Stimulated activated CD8-positive, alpha-beta memory T cell treated with anti-CD3 and anti-CD28 coated beads, Interleukin-12 subunit alpha, Interleukin-12 subunit beta, amount 100 ng/mL, for 1 hour (primary cell): ENCODE measurements at places on chromosomes 3 and 15.

GRCh38 chr3:194304186-194304917 lies 46.8 kb downstream of the CPN2 start:
- DNase-seq = no peak

- no peak for DNase-seq
These were observed 386.6 kb downstream of the DIPK2A start for GRCh38 chr3:144358191-144358590.

GRCh38 chr15:64152507-64153387 lies 1.2 kb downstream of the SNX22 start:
- no peak for DNase-seq

GRCh38 chr3:25903371-25904129 lies 113.7 kb downstream of the OXSM start:
- no peak for DNase-seq

DNA sequence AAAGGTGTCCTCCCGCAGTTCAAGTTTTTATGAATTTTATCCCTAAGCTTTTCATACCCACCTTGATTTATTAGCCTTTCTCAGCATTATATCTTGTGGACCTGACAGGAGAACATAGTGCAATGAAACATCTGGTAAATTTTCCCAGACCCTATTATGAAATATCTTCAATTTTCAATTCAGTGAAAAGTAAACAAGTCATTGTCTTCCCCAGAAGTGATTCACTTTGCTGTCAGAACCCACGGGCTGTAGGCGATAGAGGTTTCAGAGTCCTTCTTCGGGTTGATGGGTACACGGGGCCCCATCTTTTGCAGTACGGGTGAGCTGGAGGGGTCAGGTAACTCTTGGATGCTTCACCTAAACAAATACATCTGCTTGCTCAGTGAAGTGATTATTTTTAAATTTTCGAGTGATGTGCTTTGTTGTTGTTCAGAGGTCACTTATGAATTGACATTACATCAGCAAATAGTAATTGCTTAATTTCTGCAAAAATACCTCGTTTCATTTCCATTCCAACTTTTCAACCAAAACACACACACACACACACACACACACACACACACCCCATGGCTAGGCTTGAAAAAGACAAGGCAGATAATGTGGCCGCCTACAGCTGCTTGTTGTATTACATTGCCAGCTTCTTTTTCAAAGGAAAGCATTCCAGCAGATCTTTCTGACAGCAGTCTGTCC lies 102.9 kb downstream of the SEMA6D start:
- DNase-seq = no peak

DNA sequence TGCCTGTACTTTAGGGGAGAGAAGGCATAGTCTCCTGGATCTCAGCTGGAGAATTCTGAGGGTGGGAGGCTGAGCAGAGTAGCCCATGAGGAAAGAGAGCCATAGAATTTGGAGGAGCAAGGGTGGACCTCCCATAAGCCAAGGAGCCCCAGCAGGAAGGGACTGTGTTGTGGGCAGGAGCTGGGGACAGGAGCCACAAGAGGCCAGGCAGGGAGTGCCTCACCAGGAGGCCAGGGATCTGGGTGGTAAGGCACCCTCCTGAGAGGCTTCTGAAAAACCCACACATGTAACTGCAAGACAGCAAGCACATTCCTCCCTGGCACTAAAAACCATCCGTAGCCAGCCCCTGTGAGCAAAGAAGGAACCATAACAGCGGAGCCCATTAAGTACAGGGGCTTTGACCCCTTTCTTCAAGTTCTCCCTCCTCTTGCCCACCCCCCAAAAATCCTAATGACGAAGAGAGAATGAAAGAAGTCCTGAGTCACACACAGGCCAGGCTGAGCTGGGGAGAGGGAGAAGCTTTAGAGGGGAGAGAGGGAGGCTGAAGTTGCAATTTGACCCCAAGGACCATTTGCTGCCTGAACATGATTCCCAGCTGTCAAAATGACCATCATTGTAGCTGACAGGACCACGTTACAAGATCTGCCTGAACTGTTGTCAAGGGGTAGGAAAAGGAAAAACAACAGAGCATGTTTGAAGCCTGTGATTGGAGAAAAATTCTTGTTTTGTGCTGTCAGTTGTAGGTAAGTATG lies 82.6 kb downstream of the TRIM42 start:
- DNase-seq = no peak

DNA sequence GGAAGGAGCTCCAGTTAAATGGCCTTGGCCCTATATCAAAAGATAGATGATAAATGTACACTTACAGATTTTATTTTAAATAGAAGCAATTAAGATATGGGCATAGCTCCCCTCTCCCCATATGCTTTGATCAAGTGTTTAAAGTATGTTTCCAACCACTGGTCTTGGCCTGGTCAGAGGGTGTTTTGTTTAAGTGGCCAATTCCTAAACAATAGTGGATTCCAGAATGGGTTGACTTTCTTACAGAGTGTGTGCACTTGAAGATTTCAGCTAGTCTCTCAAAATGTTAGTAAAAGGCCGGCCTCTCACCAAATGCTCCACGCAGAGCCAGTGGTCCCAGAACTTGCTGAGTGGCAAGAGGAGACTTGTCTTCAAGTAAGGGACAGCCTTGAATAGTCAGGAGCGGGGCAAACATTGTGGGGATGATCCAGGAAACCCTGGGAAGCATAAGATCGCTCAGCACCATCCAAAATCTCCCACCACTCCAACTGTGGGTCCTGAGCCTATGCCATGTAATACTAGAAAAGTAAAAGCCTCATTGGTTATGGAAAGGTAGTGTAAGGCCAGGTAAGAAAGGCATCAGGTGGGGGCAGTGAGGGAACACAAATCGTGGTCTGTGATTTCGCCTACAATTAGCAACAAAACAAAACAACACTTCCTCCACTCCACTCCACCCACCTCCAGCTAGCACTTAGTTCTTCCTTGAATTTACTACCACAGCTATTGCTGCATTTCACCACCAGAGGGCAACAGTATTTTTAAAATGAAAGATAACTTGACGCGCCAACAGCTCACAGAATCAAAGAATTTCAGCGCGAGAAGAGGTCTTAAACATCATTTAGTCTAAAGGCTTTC lies 4.8 kb downstream of the RARRES1 start:
- peak; percentile 30 for DNase-seq

DNA sequence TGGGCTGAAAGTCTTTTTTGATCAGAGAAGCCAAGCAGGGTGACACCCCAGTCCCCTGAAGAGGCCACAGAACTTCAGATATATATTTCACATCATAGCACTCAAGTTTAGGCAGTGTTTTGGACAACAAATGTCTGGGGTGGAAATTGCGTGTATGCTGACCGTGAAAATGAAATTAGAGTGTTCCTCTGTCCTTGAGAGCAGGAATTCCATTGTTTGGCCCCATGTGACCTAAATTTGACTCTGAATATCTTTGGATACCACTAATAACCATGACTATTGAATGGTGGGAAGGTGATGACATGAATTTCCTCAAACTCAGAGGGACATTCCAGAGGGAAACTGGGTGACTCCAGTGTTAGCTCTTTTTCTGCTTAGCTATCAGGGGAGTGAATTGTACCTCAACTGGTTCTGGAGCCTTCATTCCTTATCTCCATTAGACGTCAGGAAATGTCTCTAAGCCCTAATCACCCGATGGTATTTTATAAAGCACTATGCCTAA lies 263.5 kb upstream of the RASGRP1 start:
- DNase-seq = no peak

- no peak for DNase-seq
These were observed 2.0 kb upstream of the GP9 start for GRCh38 chr3:129058441-129059200.

DNA sequence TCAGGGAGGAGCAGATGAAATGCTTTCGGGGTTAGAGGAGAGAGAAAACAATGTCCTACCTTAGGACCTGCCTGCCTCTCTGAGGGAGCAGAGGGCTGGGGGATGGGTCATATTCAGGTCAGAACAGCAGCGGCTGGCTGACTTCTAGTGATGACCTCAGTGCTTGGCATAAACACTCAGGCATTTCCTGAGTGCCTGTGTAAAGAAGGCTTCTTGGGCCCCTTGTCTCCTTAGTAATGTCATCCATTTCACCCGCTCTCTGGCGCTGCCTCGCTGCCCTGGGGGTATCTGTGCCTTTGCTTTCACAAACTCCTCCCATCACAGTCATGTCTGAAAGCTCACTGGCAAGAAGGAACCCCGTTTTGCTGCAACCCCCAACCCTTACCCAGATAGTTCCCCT lies 82.9 kb upstream of the GSK3B start:
- DNase-seq = no peak

DNA sequence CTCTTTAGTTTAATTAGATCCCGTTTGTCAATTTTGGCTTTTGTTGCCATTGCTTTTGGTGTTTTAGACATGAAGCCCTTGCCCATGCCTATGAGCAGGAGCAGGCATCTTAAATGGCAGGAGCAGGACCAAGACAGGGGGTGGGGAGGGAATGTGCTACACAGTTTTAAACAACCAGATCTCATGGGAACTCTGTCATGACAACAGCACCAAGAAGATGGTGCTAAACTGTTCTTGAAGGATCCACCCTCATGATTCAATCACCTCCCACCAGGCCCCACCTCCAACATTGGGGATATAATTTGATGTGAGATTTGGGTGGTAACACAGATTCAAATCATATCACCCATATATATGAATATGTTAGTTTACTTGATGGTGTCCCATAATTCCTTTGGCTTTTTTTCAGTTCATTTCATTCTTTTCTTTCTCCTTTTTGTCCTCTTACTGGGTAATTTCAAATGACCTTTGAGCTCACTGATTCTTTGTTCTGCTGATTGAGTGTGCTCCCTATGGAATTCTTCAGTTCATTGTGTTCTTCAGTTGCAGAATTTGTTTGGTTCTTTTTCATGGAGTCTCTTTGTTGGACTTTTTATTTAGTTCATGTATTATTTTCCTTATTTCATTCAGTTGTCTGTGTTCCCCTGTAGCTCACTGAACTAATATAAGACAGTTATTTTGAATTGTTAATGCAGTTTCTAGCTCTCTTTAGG lies 62.6 kb downstream of the DOCK3 start:
- DNase-seq = no peak

DNA sequence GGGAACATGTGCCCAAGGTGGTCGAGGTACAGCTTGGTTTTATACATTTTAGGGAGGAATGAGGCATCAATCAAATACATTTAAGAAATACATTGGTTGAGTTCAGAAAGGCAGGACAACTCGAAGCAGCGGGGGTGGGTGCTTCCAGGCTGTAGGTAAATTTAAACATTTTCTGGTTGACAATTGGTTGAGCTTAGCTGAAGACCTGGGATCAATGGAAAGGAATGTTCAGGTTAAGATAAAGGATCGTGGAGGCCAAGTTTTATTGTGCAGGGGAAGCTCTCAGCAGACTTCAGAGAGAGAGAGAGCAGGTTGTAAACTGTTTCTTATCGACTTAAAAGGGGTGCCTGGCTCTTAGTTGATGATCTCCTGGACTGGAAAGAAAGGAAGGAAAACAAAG lies 11.3 kb downstream of the CPN2 start:
- no peak for DNase-seq

GRCh38 chr15:55766676-55767075 lies 23.7 kb upstream of the PRTG start:
- no peak for DNase-seq

- no peak for DNase-seq
These were observed at the start of gene WWTR1 for GRCh38 chr3:149657926-149658743. Gene WWTR1 (minus strand): TSS chr3:149658025. CDS start chr3:149657306, 719 bp downstream.

DNA sequence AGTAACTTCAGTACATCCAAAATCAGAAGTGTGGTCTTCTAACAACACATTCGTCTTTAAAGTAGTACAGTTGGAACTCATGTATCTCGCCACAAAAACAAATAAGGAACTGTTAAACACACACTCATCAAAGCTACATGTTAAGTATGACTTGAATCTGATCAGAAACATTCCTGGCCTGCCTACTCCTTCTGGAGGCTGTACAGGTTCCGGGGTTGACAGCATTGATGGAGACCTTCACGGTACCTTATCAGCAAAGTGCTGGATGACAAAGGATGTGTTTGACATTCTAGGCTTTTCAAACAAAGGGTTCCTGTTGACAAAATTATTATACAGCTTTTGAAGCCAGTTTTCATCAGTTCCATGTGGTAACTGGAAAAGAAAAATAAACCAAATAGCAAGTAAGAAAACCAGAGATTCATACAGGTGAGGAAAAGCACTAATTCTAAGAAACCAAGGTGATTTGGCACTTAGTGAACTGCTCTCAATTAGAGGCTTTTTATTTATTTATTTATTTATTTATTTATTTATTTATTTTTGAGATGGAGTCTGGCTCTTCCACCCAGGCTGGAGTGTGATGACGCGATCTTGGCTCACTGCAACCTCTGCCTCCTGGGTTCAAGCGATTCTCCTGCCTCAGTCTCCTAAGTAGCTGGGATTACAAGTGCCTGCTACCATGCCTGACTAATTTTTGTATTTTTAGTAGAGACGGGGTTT lies 44.3 kb downstream of the MYO5C start:
- no peak for DNase-seq

DNA sequence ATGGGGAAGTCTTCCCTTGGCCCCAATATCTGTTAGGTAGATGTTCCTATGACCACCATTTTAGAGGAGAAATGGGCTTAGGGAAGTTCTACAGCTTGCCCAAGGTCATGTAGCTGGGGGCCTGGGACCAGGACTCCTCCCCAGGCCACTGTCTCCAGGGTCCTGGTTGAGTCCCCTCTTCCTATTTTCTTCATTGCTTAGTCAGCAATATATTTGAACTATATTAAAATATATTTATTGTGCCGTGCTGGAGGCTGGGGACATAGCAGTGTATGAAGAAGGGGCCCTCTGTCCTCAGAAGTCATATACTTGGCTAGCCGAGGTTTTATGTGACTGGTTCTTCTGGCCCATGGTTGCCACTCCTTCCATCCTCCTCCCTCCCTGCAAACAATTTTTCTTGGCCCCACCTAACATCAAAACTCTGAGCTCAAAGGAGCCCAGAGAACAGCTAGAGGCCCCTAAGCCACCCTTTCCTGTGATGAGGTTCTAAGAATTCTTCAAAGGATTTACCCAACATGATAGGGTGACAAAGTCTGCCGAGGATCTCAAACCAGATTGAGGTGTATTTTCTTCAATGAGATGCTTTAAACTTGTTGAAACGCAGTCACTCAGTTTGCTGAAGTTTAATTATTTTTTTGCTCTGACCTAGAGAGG lies 121.2 kb upstream of the RASGRP1 start:
- no peak for DNase-seq

- no peak for DNase-seq
These were observed 6.3 kb upstream of the BHLHE40 start for GRCh38 chr3:4972652-4973643.

- DNase-seq = no peak
These were observed 248.1 kb downstream of the CNTN3 start for GRCh38 chr3:74366331-74366730.

GRCh38 chr3:126259411-126260391 lies 79.3 kb upstream of the ALDH1L1 start:
- DNase-seq = no peak

DNA sequence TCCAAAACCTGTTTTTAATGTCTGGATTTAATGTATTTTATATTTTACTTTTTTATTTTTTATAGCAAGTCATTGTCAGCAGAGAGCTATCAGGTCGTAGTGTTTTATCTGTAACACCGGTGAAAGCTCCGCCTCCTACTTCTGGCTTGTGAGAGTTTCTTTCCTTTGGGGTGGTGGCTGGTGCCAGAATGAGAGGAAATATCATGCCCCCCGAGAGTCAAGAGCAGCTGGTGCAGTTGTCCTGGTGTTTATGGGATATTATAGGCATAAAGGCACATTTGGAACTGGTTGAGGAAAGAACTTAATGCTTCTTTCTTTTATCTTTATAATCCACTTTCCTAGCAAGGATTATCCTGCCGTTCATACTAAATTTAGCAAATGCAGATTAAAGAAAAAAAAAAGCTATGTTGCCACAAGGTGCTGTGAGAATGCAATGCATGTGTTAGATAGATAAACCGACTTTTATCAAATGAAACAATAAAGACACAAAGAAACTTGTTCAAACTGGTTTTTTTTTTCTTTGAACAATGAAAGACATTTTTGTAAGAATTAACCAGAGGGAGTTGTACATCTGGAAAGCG lies 260.1 kb upstream of the PLSCR5 start:
- DNase-seq = no peak

GRCh38 chr3:58484045-58484721 lies 7.7 kb upstream of the KCTD6 start:
- no peak for DNase-seq
